NCI-H2227 treated with DMSO at 0.1 percent for 48 hours (cell line): ENCODE measurements at places on chromosomes 5 and 9.
A peak's percentile ranks its signal among the peaks of the same experiment; 100 is the strongest.

- DNase-seq, result no peak
These were observed 163.2 kb downstream of the ARRDC3 start for GRCh38 chr5:91219803-91220371.

GRCh38 chr5:65171645-65172044, 310.1 kb downstream of the ADAMTS6 start:
- no peak for DNase-seq

DNA sequence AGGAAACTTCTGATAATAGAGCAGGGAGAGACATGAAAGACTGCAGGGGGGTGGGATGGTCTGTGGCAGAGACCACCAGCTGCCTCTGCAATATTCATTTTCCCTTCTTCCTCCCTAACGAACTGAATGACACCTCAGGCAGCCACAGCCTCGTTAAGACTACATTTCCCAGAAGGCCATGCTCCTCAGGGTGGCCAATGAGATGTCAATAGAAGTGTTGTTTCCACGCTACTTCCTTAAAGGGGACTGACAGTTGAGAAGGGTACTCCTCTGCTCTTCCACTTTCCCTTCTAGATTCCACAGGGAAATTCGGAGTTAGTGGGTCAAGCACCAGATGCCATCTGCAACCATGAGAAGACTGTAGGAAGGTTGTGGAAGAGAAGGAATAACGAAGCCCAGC, 52.0 kb upstream of the DAPK1 start:
- DNase-seq, result no peak

- no peak for DNase-seq
These were observed 13.6 kb downstream of the TCF7 start for GRCh38 chr5:134127988-134128647.

- DNase-seq, result no peak
These were observed 173.7 kb downstream of the BRINP1 start for GRCh38 chr9:119195521-119195920.

- DNase-seq, result no peak
These were observed 78.0 kb downstream of the RFX3 start for GRCh38 chr9:3447788-3448187.

GRCh38 chr5:27854243-27854852, 816.0 kb upstream of the CDH9 start:
- DNase-seq, result no peak

DNA sequence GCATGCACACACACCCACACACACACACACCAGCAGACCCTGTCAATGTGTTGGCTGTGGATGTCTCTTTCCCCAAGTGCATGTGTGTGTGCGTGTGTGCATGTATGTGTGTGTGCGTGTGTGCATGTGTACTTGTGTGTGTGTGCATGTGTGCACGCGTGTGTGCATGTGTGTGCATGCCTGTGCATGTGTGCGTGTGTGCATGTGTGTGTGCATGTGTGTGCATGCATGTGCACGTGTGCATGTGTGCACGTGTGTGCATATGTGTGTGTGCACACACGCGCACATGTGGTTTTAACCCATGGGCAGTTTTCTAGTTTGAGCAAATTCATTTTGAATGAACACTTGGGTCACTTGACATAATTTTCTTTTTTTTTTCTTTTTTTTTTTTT, 268.8 kb upstream of the IRX1 start:
- no peak for DNase-seq

DNA sequence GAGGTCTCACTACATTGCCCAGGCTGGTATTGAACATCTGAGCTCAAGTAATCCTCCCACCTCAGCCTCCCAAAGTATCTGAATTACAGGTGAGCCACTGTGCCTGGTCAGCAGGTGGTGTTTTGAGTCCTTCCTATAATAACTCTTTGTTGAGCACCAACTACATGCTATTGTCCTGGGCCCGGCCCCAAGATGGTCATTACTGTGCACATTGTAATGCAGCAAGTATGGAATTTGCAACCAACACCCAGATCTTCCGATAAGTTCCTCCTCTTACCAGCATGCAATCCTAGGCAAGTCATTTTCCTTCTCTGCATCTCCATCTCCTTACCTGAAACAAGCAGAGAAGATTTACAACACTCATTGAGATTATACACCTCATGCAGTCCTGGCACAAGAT, 510.3 kb upstream of the KLF4 start:
- DNase-seq, result no peak

GRCh38 chr9:108445431-108446071, 410.2 kb downstream of the ACTL7B start:
- DNase-seq, result no peak

DNA sequence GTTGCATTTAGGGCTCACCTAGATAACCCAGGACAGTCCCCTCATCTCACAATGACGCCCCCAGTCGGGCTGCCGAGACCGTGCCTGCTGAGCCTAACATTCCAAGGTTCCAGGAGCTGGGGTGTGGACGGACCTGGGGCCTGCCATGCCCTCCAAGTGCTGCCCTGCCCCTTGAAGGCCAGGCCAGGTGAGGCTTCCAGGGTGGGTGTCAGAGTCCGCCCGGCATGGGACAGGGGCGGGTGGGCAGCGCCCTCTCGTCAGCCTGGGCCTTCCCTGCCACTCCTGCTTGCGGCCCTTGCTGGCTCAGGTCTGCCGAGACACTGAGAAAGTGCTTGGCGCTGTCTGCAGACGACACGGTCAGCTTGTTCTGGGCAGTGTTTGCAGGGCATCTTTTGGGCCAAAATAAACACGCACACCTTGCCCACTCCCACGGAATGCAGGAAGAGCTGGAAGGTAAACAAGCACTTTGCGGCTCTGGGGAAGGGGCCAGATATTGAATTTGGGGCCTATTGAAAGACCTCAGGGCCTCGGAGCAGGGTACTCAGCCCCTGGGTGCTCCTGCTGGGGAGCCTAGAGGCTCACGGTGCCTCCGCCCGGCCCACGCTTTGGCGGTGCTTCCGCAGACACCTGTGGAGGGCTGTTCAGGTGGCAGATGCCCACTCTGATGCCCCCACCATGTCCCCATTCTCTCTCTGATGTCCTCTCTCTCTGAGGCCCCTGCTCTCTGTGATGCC, 4.2 kb upstream of the SCGB3A1 start:
- DNase-seq, result no peak

DNA sequence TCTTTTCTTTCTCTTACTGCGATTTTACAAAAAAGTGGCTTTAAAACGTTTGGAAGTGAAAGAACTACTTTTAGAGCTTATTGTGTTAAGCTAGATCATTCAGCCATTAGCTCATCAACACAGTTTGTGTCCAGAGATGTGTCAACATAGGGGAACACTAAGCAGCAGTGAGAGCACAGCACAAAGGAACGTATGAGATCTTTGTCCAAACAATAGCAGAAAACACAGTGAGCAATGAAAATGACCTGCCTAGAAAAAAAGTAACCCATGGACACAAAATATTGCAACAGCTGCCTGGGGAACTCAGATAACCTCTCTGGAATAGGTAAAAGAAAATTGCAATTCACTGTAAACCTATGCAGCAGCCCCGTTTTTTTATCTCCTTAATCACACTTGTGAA, 372.5 kb downstream of the ARHGEF28 start:
- no peak for DNase-seq

DNA sequence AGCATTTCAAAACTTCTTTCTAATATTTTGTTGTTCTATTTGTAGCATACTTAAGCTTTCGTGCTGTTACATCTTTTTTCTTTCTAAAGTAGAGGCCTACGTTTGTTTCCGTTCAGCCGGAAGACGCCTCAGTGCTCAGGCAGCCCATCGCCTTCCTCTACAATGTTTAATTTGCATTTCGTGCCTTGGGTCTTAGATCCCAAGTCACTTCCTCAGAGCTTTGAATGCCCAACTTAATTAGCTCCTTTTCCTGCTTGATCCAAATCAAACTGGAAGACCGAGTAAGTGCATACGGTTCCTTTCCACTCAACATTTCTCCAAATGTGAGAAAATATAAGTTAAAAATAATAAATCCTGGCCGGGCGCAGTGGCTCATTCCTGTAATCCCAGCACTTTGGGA, 43.2 kb downstream of the MRPL36 start:
- no peak for DNase-seq

DNA sequence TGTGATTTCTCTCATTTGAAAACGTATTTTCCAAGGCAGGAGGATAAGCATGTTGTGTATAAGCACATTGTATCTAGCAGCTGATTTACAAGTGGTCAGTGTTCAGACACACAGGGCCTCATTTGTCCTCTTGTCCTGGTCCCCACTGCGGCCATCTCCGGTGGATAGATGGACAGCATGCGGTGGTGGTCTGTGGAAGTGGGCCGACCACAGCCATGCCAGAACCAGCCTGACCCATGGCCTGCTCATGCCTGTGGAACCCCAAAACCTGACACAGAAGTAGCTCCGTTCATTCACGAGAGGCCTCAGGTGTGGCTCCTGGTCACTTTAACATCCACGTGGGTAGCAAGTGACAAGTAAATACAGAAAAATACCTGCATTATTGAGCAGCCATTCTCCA, 14.6 kb downstream of the IRX2 start:
- no peak for DNase-seq

DNA sequence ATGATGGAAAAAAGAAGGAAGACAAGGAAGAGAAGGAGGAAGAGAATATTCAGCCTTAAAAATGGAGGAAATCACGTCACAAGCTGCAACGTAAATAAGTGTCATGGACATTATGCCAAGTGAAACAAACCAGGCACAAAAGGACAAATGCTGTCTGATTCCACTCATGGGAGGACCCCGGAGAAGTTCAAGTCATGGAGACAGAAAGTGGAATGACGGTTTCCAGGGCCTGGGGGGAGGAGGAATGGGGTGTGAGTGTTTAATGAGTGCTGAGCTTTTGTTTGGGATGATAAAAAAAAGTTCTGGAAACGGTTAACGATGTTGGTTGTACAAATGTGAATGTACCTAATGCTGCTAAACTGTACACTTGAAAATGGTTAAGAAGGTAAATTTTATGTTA, 439.5 kb downstream of the GADD45G start:
- no peak for DNase-seq

- no peak for DNase-seq
These were observed 14.5 kb downstream of the TERT start for GRCh38 chr5:1280177-1281037.

DNA sequence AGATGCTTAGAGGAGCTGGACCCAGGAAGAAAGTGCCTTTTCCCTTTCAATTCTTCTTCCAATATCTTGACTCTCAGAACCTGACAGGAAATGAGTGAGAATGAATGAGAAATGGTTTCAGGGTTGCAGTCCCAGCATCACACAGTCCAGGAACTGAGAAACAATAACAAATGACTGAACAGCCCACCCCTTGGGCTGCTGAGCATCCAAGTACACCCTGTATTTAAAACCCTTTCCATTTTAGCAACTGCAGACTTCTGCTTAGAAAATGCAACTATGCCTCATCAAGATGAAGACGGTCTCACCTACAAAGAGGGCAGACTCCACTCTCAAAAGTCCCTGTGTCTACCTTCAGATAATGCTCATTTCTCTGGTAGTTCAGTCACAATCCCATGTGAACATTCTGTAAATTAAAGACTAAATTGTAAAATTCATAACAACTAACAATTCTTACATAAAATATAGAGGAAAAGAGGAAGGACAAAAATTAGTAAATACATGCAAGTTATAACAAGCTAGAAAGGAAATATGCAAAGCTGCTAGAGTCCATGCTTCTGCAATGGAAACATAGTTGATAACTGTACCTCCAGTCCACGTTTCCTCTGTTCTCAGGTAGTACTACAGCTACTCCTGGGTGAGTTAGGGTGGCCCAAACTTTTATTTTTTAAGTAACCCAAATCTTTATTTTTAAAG, 316.5 kb downstream of the ICE1 start:
- no peak for DNase-seq

- peak; percentile 39 for DNase-seq
These were observed at the start of gene AKNA for GRCh38 chr9:114387680-114388356. Gene AKNA (minus strand): TSS chr9:114387982. CDS start chr9:114381333, 6,649 bp downstream.

- peak; percentile 54 for DNase-seq
These were observed 6.6 kb upstream of the XPA start for GRCh38 chr9:97703437-97704344.

DNA sequence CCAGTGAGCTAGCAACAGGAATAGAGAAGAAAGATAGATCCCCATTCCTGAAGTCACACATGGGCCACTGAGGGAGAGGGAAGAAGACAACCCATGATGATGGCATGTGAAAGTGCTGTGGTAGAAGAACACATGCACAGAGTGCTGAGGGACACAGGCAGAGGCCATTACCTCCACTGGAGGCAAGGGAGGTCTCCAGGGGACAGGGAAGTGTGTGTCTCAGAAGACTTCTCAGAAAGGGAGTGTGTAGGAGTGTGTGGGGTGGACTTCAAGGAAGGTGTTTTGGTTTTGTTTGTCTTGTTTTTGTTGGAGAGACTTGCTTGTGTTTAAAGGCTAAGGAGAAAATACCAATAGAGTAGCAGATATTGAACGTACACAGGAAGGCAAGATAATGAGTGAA, 77.0 kb upstream of the SMARCA2 start:
- DNase-seq, result no peak

DNA sequence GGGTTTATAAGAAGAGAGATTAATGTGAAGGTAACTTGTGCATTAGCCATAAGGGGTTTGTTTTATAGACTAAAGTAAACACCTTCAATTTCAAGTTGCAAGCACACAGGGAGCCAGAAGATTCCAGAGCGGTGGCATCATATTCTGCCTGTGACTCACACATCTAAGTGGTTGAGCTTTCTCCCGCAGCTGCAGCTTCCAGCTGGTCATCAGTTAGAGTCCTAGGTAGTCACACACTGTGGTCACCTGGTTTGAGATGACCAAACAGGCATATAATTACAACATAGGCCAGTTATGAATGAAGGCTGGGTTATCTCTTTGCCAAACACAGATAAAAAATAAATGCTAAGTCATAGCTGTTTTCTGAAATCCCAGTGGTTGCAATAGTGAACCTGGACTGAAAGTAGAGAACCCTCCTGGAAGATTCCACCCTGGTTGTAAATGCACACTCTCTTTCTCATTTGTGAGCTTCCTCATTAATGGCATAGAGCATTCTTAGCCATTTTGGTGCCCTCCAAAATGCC, 171.3 kb downstream of the GDNF start:
- no peak for DNase-seq

DNA sequence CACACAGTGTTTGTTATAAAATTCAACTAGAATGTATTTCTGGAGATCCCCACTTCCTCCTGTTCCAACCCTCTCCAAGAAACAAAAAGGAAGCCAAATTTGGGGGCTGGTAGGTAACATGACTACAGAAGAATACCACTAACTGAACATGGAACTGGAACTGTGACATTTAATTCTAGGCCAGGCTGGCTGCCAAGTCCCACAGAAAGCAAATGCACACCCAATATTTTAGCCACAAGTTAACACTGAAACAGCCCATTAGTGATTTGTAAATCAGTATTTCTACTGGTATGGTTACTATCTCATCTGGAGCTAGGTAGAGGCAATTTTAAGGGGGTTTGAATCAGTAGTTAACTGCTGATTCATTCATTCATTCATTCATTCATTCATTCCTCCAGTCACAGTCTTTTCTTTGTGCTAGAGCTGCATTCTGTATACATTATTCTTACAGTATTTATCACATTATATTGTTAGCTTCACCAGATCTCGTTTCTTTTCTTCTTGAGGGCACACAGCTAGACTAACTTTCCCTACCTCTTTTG, 131.7 kb upstream of the GDNF start:
- no peak for DNase-seq
